NCI-H187 (cell line): ENCODE measurements at places on chromosomes 7 and 10.

DNA sequence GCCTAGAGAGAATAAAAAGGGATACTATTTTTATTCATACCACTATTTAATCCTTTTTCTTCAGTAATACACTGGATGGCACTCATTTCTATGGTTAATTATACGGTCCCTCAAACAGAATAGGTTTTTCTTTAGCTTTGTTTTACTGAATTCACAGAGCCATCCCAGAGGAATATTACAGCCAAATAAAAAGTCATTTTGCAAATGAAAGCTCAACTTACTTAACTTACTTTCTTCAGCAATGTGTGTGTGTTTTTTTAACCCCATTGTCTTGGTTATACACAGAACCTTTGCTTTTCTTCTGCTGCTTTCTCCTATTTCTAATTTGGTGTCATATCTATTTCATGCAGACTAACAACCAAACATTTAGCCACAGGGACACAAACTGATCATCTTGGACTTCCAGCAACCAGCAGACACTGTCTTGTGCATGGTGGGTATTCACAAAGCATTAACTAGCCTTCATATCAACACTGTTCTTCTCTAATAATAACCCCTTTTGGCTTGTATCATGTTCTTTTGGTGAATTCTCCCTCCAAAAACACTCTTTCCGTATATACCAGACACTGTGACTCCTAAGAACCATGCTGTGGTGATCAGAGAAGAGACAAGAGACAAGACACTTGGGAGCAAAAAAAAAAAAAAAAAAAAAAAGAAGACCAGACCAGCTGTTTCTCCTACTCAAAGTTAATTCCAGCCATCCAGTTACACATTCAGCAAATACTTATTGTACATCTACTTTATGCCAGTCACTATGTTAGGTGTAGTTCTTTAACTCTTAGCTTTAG is 40.4 kb downstream of the PIP4K2A start:
- no peak for DNase-seq

GRCh38 chr10:28429573-28430216 is 103.2 kb upstream of the WAC start:
- no peak for DNase-seq

DNA sequence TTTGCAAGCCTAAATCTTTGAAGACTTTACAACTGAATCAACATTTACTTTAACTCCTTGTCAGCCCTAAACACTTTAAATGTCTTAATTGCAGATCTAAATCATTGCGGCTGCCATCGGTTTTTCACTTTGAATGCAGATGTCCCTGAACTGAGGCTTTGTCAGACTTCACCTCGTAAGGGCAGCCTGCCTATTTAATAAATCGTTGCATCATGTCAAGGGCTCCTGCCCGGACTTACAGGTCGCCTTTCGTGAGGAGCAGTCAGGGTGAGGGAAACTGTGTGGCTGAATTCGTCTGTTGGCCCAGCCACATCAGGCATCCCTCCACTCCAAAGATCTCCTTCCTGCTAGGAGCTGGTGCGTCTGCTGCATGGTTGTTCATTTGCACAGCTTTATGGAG is 368.2 kb upstream of the NPVF start:
- no peak for DNase-seq

- no peak for DNase-seq
Observed at GRCh38 chr7:18302097-18302496, 193.5 kb upstream of the HDAC9 start.

- no peak for DNase-seq
Observed at GRCh38 chr7:40437498-40437897, 302.7 kb downstream of the SUGCT start.

DNA sequence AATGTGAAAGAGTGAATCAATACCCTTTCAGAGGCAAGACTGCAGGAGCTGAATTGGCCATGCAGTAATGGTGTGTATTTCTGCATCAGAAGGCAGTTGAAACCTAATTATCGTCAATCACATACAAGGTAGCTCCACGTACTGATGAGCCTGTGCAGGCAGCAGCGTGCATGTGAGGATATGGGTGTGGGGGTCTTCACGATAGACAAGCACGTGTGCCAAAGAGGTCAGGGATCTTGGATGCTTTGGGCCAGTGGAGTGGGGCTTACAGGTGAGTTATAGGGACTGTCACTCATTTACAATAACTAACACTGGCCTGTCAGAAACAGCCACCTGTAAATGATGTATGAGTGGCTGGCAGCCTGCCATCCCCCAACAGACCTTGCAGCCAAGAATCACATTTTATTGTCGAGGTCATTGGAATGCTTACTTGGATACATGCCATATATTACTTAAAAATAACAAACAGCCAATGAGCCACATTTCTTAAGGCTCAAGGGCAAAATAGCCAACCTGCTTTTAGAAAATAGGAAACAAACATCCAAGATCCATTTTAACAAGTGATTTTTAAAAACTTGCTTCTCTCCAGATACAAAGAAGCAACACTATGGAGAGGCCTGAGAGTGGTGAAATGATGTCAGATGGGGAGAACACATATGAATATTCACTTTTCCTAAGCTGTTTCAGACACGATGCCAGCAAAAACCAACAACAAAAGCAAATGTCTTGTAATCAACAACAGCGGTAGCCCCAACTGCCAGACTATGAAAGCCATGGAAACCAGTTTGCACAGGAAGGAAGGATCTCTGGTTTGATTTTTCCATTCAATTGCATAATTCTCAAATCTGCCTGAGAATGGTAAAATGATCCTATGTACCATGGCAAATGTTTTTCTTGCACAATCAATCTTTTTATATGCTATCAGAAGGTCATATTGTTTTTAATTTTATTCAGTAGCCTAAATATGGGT is 210.7 kb downstream of the SKAP2 start:
- DNase-seq: no peak

DNA sequence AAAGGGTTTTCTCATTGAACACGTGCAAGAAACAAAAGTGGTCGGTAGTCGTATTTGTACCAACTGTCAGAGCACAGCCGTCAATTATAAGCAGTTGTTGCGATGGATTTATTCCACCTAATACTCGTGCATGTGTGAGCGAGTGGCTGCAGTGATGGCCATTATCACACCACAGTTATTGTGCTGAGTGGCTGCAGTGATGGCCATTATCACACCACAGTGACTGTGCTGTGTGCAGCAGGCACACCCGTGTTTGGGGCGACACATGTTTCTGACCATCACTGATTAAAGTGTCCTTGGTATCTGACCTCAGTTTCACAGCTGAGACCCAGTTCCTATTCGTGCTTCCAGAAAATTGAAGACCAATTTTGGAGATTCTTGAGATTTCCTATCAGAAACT is 142.9 kb upstream of the PFKP start:
- no peak for DNase-seq

GRCh38 chr10:85927952-85928665 is 438.5 kb downstream of the GRID1 start:
- no peak for DNase-seq

- DNase-seq: no peak
Observed at GRCh38 chr10:71064413-71065118, 147.8 kb upstream of the UNC5B start.
